ENCODE measurements at places on chromosomes 5 and 9.

DNA sequence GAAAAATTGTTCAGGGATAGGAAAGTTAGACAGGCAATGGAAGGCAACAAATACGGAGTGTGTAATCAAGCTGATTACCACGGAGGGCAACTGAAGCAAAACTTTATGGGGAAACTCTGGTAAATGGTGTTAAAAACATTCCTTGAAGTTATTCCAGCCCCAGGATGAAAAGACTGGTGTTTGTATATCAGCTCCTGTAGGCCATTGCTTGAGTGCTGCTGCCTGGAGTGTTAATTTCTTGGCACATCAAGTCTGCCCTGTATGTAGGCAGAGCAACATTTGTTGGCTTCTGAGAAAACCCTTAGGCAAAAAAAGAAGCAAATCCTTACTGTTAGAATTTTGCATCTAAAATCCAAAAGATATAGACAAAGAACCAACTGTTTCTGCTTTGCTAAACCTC is 686.5 kb upstream of the ACO1 start:
- DNase-seq = no peak

- no peak for DNase-seq
Observed at GRCh38 chr5:180600554-180601041, 9.3 kb upstream of the SCGB3A1 start.

GRCh38 chr5:5700549-5700948 is 278.1 kb downstream of the ICE1 start:
- no peak for DNase-seq

DNA sequence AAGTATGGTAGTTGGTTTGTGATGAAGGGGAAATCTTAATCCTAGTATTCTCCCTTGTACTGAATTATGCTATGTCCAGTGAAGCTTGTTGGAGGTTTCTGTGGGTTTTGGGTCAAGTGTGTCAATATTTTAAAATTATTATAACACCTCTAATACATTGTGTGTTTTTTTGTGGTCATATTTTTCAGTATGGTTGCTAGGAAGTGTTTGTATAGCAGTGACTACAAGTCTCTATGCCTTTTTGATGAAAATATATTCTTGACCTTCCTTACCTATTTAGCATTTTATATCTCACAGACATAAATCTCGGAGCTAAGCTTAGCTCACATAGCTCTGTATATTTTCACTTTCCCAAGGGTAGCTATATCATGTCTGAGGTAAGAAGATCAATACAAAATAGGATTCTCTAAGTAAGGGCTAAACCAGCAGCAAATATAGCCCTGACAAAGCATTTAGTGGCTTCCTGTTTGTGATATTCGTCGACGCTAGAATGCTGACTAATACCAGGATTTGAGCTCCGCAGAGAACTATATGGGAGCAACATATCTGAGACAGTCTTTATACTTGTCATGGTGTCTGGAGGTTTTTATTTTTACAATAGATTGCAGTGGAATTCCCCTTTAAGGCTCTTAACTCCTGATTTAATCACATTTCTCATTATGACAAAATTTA is 82.3 kb downstream of the MACIR start:
- peak; percentile 93 for DNase-seq

GRCh38 chr5:108876451-108876850 is 128.8 kb downstream of the FER start:
- no peak for DNase-seq

DNA sequence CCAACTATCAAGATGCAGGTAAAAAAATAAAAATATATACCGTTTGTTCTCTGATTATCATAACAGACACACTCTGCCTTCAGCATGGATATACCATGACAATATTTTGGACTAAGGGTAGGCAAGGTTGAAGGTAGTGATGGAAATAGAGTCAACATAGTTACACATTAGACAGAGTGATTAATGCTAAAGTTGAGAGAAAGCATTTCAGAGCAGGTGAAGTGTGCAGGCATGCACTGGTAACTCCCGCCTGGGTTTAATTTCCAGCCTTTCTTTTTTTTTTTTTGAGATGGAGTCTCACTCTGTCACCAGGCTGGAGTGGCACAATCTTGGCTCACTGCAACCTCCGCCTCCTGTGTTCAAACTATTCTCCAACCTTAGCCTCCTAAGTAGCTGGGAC is 458.5 kb downstream of the TLR4 start:
- DNase-seq = no peak

DNA sequence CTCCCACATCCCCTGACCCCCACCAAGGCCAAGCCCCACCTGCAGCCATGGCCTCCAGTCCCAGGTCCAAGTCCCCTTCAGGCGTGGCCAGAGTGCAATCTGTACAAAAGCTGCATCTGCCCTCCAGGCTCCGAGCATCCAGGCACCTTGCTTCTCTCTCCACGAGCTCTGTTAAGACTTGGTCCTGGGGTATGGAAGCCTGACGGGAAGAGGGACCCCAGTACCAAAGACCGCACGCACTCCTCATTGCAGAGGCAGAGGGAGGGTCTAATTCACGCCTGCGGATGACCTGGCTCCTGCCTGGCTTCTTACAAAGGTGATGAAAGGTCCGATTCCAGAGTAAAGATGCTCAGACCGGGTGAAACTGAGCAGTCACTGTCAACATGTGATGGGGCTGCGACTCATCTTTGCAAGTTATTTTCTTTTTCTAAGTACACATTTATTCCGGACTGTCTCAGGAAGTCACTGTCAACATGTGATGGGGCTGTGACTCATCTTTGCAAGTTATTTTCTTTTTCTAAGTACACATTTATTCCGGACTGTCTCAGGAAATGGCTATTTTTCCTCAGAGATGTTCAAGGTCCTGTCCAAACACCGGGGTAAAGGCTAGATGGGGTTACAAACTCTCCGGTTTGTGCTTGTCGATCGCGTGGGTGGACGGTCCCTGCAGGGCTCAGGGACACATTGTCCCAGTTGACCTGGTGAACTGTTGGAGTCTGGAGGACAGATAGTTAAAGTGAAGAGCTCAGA is 252.0 kb upstream of the IRX4 start:
- no peak for DNase-seq

All from T-helper 2 cell (primary cell).